NCI-H1105 treated with DMSO at 0.1 percent for 48 hours (cell line): ENCODE measurements at places on chromosomes 1 and 21.
A peak's percentile ranks its signal among the peaks of the same experiment; 100 is the strongest.

GRCh38 chr1:21764615-21765423 is 18.1 kb downstream of the USP48 start:
- DNase-seq, result peak; percentile 24

- DNase-seq, result no peak
These were observed 14.5 kb downstream of the CFAP74 start for GRCh38 chr1:1989102-1989542.

DNA sequence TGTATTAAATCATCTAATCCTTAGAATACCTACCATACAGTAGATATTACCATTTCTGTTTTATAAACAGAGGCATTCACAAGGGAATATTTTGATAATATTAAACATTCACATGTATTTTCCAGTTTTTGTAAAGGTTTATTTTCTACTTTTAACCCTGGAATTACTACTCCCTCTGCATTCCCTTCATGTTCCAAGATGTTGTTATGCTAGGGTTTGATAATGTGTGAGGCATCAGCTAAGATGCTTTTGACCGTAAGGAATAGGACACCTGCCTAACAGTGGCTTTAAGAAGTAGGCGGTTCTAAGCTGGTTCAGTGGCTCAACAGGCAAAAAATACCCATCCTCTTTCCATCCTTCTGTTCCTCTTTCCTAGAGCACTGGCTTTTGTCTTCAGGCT is 131.9 kb upstream of the USP24 start:
- DNase-seq, result no peak

- no peak for DNase-seq
These were observed at the start of gene TMPRSS3 for GRCh38 chr21:42395905-42396651. TSS of gene TMPRSS3 (minus strand) at chr21:42396052. CDS start at chr21:42395417, 635 bp downstream.

DNA sequence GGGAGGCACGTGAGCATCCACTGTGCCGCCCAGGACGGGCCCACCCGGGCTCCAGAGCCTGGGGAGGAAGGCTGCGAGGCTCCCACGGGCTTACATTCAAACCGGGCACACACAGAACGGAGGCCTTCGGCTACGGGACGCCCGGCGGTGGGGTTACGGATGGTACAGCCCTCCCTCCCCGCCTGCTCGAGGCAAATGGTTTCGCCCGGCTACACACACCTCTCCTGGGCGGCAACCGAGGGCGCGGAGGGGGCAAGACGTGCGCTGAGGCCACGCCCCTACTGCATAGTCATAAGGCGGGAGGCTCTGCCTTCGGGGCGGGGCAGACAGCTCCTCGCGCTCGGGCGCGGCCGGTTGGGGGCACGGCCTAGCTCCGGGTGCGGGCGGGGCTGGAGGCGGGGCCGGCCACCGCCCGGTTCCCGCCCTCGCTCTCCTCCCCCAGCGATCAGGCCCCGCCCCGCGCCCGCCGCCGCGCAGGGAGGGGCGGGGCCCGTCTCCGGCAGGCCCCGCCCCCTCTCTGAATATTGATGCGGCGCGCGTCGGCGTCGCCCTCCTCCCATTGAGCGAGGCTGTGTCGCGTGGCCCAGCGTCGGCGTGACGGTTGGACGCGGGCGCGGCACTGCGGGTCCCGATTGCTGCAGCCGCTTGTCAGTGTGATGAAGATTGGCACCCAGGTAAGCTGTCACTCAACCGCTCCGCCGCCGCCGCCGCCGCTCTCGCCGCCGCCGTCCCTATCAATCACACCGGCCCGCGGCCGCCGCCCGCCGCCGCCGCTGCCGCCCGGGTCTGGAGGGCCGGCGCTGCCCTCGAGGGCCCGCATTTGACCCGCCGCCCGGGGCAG is at the start of gene PKNOX1:
Gene PKNOX1, plus strand, starts transcription at position 572 of the 841 bp plus-strand sequence. CDS start 29,820 bp downstream, outside the sequence.
- DNase-seq, result peak; percentile 99

DNA sequence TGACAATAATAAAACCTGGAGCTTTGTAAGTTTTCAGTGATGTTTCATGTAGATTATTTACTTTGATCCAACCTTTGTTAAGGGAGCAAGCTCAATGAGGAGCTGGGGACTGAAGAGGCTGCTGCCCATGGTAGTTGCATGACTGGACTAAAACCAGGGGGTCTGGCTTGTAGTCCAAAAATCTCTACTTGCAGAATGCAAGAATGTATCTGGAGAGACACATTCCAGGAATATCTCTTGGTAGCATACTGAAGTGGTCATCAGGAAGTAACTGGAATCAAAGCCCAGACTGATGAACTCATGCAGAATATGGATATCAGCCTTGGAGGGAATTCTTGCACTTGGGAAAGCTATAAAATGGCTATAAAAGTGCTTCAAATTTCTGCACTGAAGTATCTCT is 5.8 kb upstream of the KIAA0040 start:
- no peak for DNase-seq

- DNase-seq, result no peak
These were observed at the start of gene AGMAT for GRCh38 chr1:15584489-15585363. TSS of gene AGMAT (minus strand) at chr1:15585051. CDS start at chr1:15584967, 84 bp downstream.

DNA sequence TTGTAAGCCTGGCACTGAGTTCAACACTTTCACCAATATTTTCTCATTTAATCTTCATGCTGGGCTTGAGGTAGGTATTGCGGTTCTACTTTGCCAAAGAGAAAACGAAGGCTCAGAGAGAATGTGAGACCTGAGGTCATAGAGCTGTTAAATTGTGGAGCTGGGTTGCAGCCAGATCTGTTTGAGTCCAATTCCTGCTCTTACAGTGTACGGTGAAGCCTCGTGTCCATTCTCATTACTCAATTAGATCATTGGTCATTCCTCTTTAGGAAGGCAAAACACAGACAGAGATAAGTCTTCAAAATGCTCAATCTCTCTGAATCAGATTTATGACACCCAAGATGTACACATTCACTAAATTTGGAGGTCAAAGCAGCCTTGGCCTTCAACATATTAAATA is 559.0 kb upstream of the DAB1 start:
- no peak for DNase-seq

- no peak for DNase-seq
These were observed 43.0 kb downstream of the ATF3 start for GRCh38 chr1:212651521-212651920.

DNA sequence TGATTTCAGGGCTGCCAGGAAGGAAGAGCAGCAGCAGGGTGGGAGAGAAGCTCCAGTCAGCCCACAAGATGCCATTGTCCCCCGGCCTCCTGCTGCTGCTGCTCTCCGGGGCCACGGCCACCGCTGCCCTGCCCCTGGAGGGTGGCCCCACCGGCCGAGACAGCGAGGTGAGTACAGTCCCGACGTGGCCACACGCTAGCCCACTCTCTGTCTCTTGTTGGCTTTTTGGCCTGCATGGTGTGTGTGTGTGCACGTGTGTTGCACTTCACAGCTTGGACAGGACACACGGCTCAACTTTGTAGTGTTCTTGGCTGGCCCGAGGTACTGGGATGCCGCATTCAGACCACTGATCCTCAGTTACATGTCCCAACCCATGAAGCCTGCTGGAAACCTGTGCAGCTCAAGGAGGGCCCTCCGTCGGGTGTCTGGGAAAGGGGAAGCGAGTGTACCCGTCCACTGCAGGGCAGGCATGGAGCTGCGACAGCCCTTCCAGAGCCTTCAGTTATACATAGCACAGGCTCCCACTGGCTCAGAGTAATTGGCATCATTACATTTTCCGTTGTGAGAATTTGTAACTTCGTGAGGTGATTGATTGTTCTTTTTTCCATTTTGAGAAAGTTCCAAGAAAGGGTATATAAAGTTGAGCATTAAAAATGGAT is 454 bp downstream of the CORT start:
- no peak for DNase-seq

GRCh38 chr1:8025061-8025670 is 943 bp downstream of the ERRFI1 start:
- peak; percentile 43 for DNase-seq

DNA sequence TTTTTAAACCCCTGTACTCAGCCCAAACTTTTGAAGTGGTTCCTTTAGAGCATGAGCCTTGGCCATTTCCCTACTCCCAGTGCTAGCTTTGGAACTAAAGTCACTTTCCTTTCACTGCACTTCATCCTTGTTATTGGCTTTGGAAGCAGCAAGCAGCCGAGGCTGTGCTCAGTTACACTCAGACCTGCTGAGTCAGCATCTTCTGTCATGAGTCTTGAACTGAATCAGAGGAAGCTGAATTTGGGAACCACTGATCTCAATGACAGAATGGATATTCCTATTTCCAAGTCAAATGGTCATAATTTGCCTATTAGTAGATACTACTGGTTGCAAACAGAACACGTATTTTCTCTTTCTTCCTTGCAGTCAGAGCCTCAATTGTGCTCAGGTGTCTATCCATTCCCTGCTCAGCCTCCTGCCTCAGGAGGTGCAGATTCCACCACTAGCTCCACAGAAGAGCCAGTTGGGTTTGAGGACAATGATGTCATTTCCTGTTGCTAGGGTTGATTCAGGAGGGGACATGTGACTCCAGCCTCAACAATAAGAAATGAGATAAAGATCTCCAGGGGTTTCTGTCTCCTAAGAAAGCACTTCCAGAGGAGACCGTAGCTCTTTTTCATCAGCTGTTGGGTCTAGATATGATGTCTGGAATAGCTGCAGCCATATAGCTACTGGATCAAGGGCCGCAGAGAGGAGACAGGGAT is 44.9 kb upstream of the NTPCR start:
- DNase-seq, result no peak

DNA sequence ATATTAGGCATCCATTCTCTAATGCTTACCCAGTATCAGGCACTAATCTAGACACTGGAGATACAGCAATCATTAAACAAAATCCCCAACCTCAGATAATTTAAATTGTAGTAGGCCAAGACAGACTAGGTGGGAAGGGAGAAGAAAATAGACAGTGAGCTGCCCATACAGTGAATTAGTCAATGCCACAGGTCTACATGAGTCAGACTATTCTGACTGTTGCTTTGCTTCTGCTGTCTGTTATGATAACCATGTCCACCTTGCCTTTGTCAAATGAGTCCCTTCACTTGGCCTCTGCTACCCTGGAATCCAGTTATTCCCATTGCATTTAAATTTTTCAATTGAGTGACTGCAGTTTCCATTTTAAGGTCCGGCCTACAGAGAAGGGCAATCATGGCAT is 59.5 kb downstream of the PIK3R3 start:
- no peak for DNase-seq

DNA sequence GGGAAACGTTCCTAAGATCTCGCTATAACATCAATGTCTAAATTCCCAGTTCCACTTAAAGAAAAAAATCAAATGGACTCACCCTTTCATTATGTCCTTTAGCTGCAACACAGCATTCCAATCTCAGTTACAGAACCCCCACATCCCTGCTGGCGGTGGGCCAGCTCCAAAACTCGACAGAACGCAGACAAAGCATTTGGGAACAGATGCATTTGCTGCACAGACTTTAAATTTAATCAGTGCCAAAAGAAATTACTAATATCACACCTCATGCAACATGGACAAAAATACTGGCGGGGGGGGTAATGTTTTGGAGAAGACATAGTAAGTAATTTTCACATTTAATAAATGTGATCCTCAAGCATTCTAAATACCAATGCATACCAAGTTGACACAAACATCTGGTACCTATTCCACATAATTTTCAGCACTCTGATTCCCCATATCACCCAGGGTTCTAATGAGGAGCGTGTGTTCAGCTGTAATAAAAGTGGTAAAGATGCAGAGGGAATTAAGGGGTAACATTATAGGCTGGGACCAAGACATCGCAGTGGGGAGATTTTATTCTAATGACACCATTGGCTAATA is 79.7 kb downstream of the TGFBR3 start:
- DNase-seq, result no peak

DNA sequence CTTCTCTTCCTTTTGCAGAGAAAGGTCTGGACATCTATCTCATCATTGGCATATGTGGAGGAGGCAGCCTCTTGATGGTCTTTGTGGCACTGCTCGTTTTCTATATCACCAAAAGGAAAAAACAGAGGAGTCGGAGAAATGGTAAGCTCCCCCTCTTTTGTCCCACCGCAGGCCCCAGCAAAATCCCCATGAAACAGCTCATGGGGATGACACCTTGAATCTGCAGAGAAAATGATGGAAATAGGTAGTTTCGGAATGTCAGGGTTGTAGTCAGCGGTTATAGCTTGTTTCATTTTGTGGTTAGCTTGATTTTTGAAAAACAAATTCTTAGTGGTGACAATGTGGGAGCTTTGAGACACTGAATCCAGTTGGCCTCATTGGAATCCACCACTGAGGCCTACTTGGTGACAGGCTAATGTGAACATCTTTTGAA is 10.3 kb downstream of the CD2 start:
- DNase-seq, result no peak

DNA sequence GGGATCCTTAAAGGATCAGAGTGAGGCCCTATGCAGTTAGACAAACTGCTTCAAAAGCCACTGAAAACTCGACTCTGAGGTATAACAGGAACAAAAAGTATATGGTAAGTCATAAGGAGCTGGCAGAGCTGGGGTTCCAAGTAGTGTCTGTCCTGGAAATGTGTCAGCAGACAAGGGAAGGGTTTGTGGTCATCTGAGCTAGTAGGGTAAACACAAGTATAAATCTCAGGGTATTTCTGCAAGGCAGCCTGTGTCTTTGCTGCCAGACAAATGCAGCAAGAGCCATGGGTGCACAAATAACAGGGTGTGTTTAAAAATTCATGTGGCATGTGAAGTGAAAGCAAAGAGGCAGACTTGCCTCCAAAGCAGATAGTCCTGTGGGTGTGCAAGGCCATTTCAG is 759.0 kb upstream of the ADAMTS5 start:
- DNase-seq, result no peak

- no peak for DNase-seq
These were observed 17.5 kb downstream of the RASSF5 start for GRCh38 chr1:206524739-206525364.

GRCh38 chr1:198657550-198658064 is 18.8 kb downstream of the PTPRC start:
- peak; percentile 57 for DNase-seq

GRCh38 chr21:44292812-44293195 is 7.0 kb upstream of the PFKL start:
- no peak for DNase-seq

DNA sequence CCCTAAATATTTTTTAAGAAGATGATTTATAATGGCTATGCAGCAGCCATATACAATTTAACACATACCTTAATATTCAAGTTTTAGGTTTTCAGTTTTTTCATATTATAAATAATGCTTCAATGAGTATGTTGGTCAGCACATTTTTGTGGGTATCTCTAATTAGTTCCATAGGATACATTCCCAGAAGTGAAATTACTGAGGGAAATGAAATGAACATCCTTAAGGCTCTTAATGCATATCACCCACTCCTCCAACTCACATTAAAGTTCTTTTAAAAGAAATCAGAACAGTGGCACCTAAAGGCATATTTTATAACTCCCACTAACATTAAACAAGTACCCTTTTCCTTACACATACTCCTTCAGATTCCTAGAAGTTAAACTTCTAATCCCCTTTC is 56.1 kb downstream of the EYA3 start:
- DNase-seq, result no peak

GRCh38 chr1:83751602-83752001 is 247.3 kb downstream of the TTLL7 start:
- no peak for DNase-seq

DNA sequence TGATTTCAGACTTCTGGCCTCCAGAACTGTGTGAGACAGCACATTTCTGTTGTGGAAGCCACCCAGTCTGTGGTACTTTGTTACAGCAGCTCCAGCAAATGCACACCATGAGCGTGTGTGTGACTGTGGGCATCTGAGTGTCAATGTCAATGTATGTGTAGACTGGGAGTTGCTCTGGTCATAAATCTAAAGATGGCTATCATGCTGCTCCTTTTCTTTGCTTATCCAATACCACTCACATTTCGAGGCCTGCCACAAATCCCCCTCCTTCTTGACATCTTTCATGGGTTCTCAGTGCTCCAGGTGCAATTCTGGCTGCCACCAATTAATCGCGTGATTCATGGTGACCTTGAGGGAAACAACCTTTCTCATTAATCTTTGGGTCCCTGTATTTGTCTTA is 141.2 kb downstream of the RWDD3 start:
- no peak for DNase-seq
